Kidney glomerular epithelial cell (primary cell): ENCODE measurements at places on chromosomes 1 and 21.

DNA sequence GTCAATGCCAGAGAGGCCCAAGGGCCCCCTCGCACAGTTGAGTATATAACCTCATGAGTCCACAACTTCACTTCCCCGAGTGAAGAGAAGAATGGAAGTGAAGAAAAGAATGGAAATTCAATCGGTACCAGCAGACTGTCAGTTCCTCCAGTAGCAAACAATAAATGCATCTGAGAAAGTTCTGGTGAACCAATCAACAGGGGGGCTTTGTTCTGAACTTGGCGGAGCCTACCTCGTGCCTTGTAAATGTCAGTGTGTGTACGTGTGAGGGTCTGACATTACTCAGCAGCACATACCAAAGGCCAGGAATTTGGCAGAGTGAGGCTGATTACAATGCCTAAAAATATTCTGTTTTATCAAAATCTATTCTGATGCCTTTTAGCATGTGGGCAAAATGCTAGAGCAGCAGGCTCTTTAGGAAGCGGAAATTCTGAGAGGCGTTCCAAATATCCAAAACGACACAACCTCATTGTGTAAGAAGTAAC is 238.5 kb downstream of the LTN1 start:
- no peak for DNase-seq

GRCh38 chr1:209844695-209845407 is 17.1 kb downstream of the UTP25 start:
- DNase-seq, result no peak

GRCh38 chr1:110255392-110255787 is 45.3 kb downstream of the KCNC4 start:
- no peak for DNase-seq

DNA sequence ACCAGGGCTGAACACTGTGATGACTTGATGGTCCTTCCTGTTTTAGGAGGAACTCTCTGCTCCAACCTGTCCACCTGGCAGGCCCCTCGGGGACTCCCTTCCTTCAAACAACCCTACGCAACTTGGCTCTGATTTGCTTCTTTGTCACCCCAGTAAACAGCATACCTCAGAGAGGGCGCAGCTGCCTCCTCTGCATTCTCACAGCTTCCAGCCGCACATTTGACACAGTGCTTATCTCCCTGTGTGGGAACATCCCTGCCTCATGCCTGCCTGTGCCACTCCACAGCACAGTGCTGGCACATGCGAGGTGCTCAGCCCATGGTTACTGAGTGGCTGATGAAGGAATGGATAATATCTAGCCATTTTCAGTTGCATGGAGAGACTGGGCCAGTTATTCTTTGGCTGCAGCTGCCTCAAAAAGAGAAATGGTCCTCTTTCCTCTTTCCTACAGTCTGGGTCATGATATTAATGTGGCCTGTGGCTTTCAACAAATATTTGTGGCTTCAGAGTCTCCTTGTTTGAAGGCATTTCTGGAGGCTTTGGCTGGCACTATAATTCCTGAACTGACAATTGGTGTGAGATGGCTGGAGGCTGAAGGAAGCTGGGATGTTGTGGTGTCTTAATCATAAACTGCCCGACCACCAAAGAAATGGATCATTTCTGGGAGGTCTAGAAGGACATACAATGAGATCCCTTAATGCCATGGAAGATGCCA is 77.9 kb downstream of the TENT5C start:
- no peak for DNase-seq

DNA sequence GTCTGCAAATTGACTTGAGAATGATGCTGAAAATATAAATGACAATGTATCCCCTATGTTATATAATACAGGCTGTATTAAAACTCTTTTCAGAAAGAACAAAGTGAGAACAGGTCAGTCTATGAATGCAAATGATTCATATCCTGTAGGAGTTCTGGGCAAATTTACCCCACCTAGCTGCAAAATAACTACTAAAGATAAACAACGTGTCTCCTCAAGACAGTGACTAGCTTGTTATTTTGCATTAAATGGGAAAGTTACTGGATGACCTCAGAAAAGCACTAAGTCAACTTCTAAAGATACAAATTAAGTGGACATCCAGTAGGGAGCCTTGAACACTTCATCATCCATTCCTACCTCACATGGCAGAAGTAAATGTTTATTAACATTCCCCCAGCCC is 11.1 kb downstream of the RNF19B start:
- peak; percentile 78 for DNase-seq

DNA sequence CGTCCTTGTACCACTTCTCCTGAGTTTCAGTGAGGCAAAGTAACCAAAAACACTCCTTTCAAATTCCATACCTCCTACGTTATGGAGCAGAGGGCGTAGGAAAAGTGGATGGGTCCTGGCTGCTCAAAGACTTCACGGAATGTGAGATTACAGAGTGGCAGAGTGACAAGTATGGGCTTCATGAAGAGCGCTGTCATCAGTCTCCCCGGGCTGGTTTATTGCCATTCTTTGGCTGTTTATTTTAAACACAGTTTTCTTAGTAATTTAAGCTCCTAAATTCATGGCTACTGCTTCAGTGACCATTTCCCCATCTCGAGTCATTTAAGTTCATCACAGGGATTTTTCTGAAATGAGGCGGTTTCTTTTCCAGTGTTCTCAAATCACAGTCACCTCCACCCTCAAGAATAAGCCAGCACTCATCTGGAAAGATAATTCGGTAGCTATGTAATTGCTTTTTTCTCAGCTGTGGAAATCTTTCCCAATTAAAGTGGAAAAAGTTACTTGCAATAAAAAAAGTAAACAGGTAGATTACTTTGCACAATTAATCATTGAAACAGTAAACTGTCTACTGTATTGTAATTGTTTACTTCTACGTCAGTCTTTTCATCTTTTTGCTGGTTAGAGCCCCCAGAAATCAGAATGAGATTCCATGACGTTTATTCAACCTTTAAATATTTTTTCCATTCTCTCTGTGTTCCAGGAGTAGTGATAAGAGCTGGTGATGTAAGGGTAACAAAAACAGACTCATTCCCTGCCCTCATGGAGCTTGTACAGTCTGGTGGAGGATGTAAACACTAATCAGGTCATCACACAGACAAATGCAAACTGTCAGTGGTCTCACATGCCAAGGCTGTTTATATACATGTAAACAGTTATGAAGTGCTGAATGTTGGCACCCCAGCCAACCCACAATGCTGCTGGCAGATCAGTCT is 3.0 kb upstream of the SMYD2 start:
- no peak for DNase-seq

GRCh38 chr21:41043014-41043413 is 124.9 kb upstream of the BACE2 start:
- DNase-seq, result no peak

DNA sequence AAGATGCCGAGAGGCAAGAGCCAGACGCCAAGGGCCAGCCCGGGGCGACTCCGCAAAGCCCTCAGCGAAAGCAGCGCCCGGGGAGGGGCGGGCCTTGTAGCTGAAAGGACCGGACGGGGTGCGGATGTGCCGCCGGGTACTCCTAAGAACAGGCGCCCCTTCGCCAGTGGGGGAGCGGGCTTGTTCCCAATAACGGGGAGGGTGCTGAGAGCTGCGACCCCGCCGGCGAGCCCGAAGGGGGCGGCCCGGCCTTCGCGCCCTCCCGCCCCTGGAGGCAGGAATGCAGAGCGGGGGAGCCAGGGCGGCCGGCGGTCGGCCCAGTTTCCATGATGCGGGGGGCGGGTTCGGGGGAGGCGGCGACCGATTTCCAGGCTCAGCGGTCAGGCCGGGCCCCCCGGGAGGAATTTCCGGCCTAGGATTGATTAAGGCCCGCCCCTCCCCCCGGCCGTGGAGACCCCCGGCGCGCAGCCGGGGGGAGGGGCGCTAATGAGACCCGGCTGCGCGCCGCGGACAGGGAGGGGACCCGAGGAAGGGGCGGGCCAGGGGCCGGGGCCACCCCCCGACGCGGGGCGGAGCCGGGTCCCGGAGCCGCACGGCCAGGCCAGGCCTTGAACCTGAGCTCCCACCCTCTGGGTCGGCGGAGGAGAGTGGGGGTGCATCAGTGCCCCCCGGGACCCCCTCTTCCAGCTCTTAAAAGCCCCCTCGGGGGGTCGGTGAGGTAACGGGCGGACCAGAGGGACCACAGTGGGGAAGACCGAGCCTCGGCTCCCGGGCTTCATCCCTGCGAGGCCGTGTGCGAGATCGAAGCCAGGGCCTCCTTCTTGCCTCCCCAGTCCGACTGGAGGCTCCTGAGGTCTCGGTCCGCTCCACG is 898 bp upstream of the TMEM200B start:
- DNase-seq, result peak; percentile 31

DNA sequence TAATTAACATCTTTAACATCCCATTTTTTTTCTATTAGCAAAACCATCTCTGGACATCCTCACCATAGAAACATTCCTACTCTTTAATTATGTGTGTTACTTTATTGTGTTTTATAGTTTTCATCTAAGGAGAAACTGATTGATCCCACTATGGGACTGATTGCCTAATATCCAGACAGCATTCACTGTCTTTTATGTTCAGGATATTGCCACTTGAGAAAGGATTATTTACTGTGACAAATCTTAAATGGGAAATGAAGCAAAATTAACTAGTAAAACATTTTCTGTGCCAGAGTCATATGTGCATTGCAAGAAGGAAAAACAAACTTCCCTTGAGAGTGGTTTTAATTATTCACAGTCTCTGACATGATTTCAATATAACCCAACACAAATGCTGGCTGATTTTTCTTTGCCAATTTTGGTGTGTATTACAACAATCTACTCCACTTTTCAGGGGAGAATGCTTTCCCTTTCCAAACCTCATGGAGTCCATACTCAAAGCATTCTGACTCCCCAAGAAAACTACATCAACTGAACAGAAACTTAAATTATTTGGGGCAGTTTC is 15.8 kb upstream of the RGS13 start:
- no peak for DNase-seq

GRCh38 chr1:221892301-221892830 is 150.5 kb upstream of the DUSP10 start:
- DNase-seq, result no peak

- no peak for DNase-seq
Observed at GRCh38 chr1:37458551-37458950, 15.8 kb upstream of the ZC3H12A start.

GRCh38 chr1:24443241-24443656 is 27.6 kb downstream of the NIPAL3 start:
- DNase-seq, result no peak

- peak; percentile 80 for DNase-seq
Observed at GRCh38 chr1:211951856-211952255, 83.5 kb downstream of the INTS7 start.

GRCh38 chr1:233700338-233700737 is 86.4 kb downstream of the KCNK1 start:
- DNase-seq, result no peak

GRCh38 chr1:114131526-114132220 is 22.0 kb downstream of the SYT6 start:
- no peak for DNase-seq

DNA sequence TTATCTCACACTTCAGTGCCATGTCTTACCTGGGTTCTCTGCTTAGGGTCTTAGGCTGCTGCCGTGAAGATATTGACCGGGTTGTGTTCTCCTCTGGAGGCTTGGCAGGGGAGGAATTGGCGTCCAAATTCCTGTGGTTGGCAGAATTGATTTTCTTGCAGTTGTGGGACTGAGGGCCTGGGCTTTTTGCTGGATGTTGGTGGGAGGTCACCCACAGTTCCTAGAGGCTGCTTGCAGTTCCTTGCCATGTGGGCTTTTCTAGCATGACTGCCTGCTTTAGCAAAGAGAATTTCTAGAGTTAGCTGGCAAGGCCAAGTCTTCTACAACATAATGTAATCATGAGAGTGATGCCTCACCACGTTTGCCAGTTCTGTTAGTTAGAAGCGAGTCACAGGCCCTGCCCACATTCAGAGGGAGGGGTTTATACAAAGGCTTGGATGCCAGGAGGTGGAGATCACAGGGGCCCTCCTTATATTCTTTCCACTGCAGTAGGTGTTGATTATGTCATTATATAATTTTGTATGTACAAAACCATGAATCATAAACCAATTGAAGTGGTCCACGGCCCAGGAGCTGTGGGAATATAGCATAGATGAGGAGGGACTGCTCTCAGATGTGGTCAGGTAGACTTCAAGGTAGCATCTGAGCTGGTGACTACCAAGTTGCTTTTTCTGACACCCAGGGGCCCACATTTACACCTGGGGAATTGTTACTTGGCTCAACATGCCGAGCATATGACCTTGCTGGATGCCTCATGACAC is 6.6 kb downstream of the UBL4B start:
- DNase-seq, result peak; percentile 42

DNA sequence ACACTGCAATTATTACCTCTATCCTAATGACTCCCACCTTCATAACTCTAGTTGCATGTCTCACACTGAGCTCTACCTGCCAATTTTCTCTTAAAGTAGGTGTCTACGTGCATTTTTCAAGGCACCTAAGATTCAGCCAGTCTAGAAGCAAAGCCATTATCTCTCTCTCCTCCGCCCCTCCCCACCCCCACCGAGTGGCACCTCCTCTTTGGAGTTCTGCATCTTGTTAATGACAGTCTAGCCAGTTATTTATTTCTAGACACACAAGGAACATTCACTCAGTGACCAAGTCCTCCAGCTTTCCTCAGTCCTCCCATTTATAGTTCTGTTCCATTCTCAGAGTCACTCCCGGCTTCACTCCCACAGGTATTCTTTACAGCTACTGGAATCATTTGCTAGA is 47.6 kb downstream of the ASTN1 start:
- DNase-seq, result no peak

DNA sequence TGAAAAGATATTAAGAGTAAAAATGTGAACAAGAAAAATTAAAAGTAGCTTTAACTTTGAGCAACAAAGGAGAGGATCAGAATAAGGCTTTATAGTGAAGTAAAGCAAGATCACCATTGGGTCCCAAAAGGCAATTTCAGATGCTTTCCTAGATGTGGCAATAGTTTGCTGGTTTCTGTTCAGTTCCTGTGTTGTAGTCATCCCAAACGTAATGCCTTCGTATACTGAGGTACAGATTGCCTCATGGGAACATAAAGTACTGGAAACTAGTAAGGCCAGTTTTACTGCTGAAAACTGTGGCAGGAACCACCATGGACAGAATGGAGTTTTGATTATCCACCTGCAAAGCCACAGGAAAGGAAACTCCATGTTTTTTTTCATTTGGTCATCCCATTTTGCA is 283.5 kb upstream of the SGIP1 start:
- DNase-seq, result no peak

GRCh38 chr1:100629391-100629790 is 90.2 kb upstream of the VCAM1 start:
- DNase-seq, result peak; percentile 28

DNA sequence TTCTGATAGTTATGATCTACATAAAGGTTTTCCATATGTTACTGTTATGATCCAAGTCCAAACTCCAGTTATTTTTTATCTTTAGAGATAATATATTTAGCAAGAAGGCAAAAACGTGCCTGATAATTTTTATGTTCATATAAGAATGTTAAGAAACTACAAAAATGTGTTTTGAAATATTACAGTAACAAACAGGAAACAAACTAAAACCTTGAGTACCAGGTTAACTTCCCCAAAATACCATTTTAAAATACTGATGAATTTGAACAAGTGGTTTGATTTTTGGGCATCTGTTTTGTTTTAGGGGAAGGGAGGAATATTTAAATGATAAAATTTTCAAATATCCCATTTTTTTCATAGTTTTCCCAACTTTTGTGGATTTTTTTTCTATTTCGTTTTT is 124.8 kb downstream of the NR5A2 start:
- no peak for DNase-seq

- DNase-seq, result no peak
Observed at GRCh38 chr1:37325509-37326437, 148.6 kb upstream of the ZC3H12A start.

- peak; percentile 66 for DNase-seq
Observed at GRCh38 chr21:31604591-31605190, 54.8 kb upstream of the SOD1 start.

- DNase-seq, result no peak
Observed at GRCh38 chr1:101187297-101187696, 49.5 kb upstream of the S1PR1 start.
